ENCODE measurements at places on chromosomes 3 and 15. TPM values are rescaled to one million over a fixed set of nuclear protein-coding genes. Genes with fewer than 3 reads are reported as not detected.

XYLB gene
- 6.0 TPM for total RNA-seq

AMT gene
- total RNA-seq: 15.2 TPM

ARHGAP31 gene
- total RNA-seq: 28.7 TPM

SLC12A1 gene
- total RNA-seq: 201 TPM

GRCh38 chr15:71781179-71781964 is 29.0 kb upstream of the NR2E3 start:
- no peak for DNase-seq

GRCh38 chr3:108334701-108335100 is 38.4 kb downstream of the HHLA2 start:
- no peak for DNase-seq

GRCh38 chr3:177284383-177284881 is 87.2 kb upstream of the TBL1XR1 start:
- DNase-seq: no peak

DNA sequence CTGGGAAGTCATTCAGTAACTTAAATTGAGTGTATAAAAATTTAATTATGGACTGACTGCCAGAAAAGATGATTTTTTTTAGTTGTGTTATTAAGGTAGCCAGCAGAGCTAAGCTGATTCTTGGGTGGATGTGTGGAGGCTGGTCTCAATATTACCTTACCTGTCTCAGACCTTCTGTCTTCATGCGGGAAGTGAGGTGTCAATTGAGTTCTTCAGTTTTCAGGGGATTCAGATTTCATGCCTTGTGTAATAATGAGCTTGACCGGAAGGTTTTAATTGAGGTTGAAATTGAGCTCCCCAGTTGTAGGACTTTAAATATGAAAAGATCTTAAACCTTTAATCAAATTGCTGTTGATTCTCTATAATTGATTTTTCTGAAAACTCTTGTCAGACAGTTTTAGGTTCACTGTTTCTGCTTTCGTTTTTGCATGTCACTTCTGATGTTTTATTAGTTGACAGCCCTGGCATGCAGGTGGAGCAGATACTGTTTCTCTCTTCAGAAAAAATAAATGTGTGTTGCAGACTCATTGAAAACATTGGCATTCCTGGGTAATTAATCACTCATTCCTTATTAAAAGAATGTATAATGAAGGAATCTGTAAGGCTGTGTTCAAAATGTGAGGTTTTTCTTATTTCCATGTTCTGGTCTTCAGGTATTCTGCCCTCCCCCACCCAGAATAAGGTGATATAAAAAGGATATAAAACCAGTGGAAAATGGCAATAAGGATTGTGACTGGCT is 54.5 kb downstream of the PSMD6 start:
- DNase-seq: no peak

- peak; percentile 91 for DNase-seq
These were observed 95.8 kb upstream of the CTDSPL start for GRCh38 chr3:37765591-37766488.

DNA sequence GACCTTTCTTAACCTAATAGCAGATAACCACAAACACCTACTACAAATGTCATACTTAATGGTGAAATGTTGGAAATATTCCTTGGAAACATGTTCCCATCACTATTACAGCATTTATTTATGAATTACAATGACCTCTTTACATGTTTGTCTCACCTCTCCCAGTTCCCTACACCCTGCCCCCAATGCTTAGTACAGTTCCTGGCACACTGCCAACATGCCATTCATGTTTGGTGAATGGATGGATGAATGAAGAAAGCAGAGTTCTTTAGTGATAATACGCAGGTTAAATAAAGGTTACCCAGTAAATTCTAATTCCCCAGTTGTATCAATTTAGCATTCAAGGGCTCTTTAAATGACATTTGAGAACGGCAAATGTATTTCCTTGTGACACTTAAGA is 259.9 kb upstream of the ATP11B start:
- DNase-seq: no peak
